Ovary (tissue), 10 donors: ENCODE measurements at places on chromosomes 16 and 17.
A peak's percentile ranks its signal among the peaks of the same experiment; 100 is the strongest.

DNA sequence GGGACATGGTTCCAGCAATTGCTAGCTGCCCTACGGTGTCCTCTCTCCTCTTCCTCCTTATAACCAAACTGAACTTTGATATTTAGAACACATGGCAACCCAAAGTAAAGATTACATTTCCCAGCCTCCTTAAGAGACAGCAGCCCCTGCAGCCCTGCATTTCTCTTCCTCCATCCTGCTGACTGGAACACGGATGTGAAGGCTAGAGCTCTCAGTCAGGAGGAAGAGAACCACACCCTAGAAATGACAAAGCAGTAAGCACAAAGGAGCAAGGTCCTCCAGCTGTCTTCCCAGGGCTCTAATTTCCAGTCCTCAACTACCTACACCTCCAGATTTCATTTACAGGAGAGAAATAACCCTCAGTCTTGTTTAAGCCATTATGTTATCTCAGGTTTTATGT lies 10.9 kb downstream of the DYNC1LI2 start:
- no peak for DNase-seq
- H3K36me3 ChIP-seq, result no peaks in the 10 kb centered on the region
- peaks cover 2% of the 10 kb centered on the region for H3K4me1 ChIP-seq
- no peak overlapping the region for H3K27ac ChIP-seq
- no peaks in the 10 kb centered on the region for H3K27me3 ChIP-seq

DNA sequence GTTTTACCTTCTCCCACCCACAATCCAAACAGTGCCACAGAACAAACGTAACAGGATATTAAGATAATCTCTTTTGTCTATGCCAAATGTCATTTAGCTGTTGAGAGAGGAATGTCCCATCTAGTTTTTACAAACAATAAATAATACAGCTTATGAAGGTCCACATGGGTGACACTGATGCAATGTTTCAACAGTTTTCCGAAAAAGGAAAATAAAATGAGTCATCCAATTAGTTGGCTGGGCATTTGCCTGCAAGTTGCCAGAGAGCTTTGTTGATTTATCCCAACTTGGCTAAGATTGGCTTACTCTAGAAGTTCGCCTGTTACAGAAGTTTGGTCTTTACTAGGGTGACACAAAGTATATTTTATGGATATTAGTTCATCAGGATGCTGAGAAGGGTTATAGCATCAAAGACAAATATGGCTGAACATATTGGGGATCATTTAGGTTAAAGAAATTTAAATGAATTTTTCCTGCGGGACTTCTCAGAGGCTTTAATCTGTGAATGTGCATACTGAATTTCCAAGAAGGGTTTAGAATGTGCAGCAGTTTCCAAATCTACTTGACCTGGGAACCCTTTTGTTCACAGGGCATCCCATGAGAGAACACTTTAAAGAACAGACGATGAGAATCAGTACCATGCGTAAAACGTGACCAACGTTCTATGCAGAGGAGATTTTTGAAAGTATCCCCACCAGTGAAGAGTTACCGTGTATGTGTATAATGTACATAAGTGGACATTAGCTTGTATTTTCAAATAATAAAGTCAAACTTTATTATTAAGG lies 73.1 kb downstream of the CDH13 start:
- no peak overlapping the region for H3K27ac ChIP-seq
- no peaks in the 10 kb centered on the region for H3K36me3 ChIP-seq
- H3K4me3 ChIP-seq, result no peak overlapping the region
- no peaks in the 10 kb centered on the region for H3K27me3 ChIP-seq
- H3K4me1 ChIP-seq, result no peaks in the 10 kb centered on the region
- DNase-seq, result no peak

DNA sequence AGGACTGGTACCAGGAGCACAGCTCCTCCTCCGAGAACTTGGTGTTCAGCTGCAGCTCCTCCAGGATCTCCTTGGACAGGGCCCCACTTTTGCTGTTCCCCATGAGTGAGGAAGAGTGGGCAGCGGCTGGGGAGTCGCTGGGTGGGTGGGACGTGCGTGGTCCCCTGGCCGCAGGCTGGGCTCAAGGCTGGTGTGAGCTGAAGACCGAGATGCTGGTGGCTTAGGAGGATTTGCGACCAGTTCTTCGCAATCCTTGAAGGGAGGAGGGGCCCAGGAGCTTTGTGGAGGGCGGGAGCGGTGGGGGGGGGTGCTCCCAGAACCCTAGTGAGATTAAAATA lies at the start of gene RCVRN:
RCVRN (minus strand) TSS at position 194 of the 338 bp plus-strand sequence; CDS start at position 103, 91 bp downstream.
- no peak for DNase-seq
- H3K27me3 ChIP-seq, result no peaks in the 10 kb centered on the region
- no peaks in the 10 kb centered on the region for H3K36me3 ChIP-seq
- H3K4me3 ChIP-seq, result no peak within 1 kb of the TSS
- peaks cover 4% of the 10 kb centered on the region for H3K4me1 ChIP-seq

DNA sequence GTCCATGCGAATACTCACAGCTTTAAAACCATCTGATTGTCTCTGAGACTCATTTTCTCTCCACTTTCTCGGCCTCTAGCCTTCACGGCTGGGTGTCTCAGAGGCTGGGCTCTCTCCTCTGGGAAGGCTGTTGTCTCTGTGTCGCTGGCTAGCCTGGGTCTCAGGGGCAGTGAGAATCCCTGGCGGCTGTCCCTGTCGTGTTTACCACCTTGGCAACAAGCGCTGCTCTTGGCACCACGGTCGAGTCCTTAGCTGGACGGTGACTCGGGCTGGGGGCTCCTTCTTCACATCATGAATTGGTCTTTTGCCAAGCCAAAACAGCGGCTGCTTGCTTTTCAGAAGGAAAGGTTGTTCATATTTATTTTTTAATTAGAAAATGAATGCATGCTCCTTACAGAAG lies 81.1 kb downstream of the MSI2 start:
- H3K27me3 ChIP-seq, result no peaks in the 10 kb centered on the region
- H3K4me1 ChIP-seq, result peaks cover 4% of the 10 kb centered on the region
- H3K27ac ChIP-seq, result no peak overlapping the region
- DNase-seq, result no peak
- H3K36me3 ChIP-seq, result no peaks in the 10 kb centered on the region

GRCh38 chr17:17366941-17367875 lies 64.0 kb downstream of the NT5M start:
- no peak for DNase-seq
- H3K4me1 ChIP-seq, result no peaks in the 10 kb centered on the region
- no peak overlapping the region for H3K4me3 ChIP-seq

- DNase-seq, result no peak
- H3K36me3 ChIP-seq, result no peaks in the 10 kb centered on the region
- H3K27me3 ChIP-seq, result no peaks in the 10 kb centered on the region
- H3K27ac ChIP-seq, result peak overlapping the region; percentile 92
- H3K4me3 ChIP-seq, result peak overlapping the region; percentile 83
Measured at GRCh38 chr17:60599220-60599619, 773 bp upstream of the PPM1D start.

DNA sequence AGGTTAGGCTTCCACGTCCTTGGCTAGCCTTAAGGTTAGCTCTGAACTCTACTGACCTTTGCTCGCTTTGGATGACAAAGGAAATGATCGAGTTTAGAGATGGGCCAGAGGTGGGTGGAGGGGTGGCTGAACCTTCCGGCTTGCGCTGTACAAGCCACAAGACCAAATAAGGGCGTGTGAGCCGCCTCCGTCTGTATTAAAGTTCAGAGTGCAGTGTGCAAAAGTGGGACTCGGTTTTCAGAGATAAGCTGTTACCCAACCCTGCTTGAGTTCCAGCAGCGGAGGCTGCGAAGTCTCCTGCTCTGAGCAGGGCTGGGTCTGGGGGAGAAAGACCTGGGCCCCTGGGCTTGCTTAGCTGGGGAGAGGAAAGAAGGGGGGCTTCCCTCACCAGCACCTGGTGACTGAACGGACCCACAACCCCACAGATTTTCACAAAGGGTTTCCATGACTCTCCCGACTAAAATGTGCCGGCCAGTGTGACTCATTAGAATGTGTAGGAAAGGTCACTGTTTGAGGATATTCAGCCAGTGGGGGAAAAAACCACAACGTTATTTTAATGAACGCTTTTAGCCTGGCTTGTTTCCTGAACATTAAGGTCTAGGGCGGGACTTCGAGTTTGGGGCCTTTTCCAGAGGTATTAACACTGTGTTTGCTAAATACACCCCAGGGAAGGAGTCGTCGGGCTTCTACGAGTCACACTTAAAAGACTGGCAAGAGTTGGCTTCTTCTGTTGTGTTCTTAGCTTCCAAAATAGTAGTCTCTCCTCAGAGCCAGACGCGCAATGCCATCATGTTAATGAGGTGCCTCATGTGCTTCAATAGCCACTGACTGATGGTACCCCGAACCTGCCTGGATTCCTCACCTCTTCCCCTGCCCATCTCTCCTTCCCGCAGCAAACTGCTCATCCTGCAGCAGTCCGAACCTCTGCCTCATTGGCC lies 67.0 kb downstream of the CENPV start:
- peak overlapping the region; percentile 21 for H3K4me3 ChIP-seq
- peaks cover 16% of the 10 kb centered on the region for H3K4me1 ChIP-seq
- DNase-seq, result peak; percentile 86
- peak overlapping the region; percentile 82 for H3K27ac ChIP-seq
- no peaks in the 10 kb centered on the region for H3K27me3 ChIP-seq
- H3K36me3 ChIP-seq, result no peaks in the 10 kb centered on the region

- H3K27me3 ChIP-seq, result no peaks in the 10 kb centered on the region
- H3K36me3 ChIP-seq, result no peaks in the 10 kb centered on the region
- H3K27ac ChIP-seq, result no peak overlapping the region
- no peak for DNase-seq
Measured at GRCh38 chr17:81667754-81668153, 1.2 kb downstream of the CCDC137 start.
